ENCODE measurements at places on chromosomes 1 and 21.

GRCh38 chr21:39484711-39485276 is 33.0 kb downstream of the SH3BGR start:
- no peak for DNase-seq

GRCh38 chr1:193741228-193741627 is 554.8 kb upstream of the B3GALT2 start:
- no peak for DNase-seq

DNA sequence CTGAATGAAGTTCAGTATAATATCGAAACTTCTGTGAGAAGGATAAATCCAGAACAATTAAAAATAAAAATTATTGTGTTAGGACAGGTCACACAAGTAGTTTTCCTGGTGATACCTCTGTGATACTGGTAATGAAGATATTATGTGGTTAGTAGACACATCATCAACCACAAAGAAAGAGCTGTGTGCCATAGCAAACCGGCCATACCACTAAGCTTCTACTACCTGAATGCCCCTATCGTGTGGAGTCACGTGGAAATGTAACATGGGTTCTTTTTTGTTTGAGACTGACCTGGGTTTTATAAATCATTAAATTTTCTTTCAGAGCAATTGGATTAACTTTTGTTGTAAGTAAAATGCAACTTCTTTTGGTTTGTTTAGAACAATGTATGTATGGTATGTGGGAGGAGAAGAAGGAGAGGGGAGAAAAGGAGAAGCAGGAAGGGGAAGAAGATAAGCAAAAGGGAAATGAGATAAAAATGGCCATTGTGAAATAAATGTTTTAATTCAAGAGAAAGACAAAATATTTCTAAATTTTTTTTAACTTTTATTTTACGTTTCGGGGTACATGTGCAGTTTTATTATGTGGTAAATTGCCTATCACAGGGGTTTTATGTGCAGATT is 58.2 kb upstream of the LRRC8B start:
- DNase-seq = no peak

GRCh38 chr21:33345751-33346238 is 21.0 kb downstream of the IFNAR1 start:
- no peak for DNase-seq

DNA sequence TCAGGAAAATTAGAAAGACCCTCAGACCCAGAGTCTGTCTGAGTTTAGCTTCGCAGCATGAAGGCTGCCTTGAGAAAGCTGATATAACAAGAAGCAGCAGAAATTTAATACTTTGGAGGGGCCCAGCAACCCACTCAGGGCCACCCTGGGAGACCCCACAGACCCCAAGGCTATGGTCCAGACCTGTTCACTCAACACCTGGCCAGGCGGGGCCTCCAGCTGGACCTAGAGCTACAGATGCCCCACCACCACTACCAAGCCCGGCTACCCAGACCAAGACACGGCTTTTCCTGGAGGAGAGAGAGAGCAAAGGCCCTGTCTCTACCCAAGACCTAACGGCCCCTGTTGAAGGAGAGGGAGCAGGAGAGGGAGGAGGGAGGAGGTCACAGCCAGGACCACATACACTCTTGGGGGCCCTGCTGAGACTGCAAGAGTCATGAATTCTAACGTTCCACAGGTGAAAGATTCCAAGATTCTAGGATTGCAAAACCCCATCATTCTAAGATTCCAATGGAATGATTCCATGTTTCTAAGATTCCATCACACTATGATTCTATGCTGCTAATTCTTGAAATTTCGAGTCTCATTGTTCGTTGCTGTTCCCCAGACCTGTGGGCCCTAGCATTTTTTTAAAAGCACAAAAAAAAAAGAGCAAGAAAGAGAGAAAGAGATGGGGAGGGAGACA is 53.2 kb downstream of the LACTBL1 start:
- no peak for DNase-seq

GRCh38 chr1:232880354-232880753 is 70.1 kb upstream of the NTPCR start:
- DNase-seq = no peak

GRCh38 chr21:20215959-20216358 is 782.2 kb upstream of the NCAM2 start:
- DNase-seq = no peak

DNA sequence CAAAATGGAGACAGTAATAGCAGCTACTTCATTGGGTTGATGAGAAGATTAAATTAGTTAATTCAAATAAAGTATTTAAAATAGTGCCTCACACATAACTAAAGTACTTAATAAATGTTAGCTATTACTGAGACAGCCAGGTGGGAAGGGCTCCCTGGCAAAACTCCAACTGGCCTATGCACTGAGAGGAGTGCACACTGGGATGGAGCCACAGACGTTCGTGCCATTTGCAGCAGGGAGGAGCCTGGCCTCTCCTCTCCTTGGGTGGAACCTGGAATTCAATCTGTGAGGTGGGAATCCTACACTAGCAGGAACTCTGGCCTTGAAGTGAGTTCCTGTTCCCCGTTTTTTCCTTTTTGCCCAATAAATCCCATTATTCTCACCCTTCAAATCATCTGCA is 28.1 kb downstream of the SLC5A9 start:
- no peak for DNase-seq

GRCh38 chr1:231413749-231414082 is 8.4 kb downstream of the EGLN1 start:
- DNase-seq = no peak

DNA sequence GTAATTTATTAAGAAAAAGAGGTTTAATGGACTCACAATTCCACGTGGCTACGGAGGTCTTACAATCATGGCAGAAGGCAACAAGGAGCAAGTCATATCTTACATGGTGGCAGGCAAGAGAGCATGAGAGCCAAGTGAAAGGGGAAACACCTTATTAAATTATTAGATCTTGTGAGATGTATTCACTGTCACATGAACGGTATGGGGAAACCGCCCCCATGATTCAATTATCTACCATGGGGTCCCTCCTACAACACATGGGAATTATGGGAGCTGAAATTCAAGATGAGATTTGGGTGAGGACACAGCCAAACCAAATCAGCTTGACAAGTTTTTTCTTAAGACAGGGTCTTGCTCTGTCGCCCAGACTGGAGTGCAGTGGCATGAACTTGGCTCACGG is 14.3 kb downstream of the DAP3 start:
- DNase-seq = no peak

DNA sequence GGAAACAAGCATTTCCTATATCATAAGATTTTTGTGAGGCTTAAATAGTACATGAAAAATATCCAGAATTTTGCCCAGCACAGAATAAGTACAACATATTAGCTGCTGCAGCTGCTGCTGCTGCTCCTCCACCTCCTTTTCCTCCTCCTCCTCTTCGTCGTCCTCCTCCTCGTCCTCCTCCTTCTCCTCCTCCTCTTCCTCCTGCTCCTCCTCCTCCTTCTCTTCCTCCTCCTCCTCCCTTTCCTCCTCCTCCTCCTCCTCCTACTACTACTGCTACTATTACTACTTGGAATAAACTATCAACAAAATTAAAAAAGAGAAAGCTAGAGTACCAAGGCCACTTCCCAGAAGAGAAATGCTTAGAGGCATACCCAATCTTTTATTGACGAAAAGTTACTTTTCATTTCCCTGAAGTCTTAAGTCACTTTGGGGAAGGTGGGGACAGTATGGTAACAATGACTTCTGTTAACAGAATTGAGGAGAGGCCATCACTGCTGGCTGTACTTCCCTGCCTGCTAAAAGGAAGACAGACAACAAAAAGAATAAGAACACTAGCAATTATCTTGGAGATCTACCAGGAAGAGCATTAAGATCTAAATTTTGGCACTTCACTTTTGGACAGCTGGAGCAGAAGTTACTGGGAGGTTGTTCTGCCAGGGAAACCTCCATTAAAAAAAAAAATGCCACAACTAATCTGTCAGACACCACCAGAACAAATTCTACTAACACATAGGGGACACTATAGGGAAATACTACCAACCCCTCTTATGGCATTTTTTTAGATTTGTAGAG is 7.1 kb downstream of the DENND1B start:
- DNase-seq = no peak

DNA sequence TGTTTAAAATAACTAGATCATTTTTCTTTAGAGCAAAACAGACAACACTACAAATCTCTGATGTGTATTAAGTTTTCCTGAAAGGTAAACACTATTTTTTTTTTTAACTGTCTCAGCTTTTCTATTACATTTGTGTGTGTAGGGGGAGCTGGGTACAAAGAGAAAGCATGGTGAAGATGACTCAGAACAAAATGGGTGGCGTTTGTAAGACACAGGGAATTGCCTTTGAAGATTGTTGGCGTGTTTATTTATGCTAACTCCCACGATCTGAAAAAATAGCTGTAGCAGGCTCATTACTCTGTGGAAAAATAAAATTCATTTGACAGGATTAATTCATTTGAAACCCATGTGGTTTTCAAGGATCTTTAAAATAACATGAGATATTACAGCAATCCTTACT is 285.1 kb downstream of the RYR2 start:
- no peak for DNase-seq

DNA sequence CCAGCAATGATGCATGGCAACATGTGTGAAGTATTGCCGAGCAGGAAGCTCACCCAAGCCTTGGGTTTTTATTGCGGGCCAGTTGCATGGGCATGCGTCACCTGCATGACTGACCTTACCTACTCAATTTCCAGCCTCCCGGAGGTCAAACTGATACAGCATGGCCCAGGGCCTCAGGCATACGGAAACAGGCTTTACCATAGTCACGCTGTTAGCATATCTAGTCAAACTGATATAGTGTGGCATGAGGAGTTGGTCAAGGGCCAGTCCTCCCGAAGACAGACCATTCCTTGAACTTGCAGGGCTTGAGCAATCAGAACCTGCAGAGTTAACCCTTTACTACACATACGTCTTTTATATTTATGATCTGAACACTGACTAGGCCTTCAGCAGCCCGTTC is 6.4 kb upstream of the DUSP12 start:
- DNase-seq = no peak

- DNase-seq = no peak
These were observed 792.8 kb upstream of the B3GALT2 start for GRCh38 chr1:193979219-193979618.

GRCh38 chr21:41397471-41397891 is 28.6 kb upstream of the MX1 start:
- DNase-seq = no peak

DNA sequence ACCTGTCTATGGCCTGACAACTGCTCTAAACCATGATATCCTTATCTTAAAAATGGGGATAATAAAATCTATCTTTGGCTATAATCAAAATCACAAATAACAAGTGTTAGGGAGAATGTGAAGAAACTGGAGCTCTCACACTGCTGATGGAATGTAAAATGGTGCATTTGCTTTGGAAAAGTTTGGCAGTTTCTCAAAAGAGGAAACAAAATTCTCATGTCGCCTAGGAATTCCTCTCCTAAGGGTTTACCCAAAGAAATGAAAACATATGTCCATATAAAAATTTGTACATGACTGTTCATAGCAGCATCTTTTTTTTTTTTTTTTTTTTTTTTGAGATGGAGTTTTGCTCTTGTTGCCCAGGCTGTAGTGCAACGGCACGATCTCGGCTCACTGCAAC is 64.3 kb downstream of the ZNF281 start:
- no peak for DNase-seq

GRCh38 chr1:83818916-83819315 is 180.0 kb downstream of the TTLL7 start:
- no peak for DNase-seq

- no peak for DNase-seq
These were observed 299.2 kb upstream of the NR5A2 start for GRCh38 chr1:199728345-199728744.

- no peak for DNase-seq
These were observed 42.4 kb upstream of the LRRC8C start for GRCh38 chr1:89590341-89591080.

DNA sequence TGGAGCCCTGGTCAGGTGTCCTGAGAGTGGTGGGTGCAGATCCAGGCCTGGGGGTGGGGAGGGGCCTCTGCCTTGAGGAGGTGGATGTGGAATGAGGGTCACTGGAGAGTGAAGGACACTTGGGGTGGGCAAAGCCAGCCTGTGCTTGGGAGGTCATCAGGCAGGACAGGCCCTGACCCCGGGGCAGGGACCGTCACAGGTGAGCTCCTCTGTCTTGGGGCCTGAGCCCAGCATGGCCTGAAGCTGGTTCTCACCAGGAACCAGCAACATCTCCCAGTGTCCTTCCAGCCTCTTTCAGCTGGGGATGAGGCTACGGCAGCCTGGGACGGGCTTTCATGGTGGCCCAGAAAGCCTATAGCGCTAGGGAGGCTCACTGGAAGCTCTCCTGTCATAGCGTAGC is 831 bp upstream of the KRTAP10-2 start:
- no peak for DNase-seq

DNA sequence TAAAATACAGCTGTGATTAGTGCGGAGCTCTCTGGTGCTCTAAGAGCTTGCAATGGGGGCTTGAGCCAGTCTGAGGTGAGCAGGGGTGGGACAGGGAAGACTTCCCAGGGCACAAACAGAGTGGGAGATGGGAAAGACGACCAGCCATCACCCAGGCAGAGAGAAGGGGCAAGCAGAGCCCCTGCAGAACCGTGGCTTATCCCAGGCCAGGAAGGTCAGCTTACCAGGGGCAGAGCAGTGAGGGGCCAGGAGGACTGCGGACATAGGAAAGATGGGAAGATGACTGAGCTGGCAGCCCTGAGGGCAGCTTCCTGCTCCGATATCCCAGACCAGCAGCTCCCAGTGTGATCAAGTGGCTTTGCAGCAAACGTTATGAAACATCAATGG is 55.4 kb upstream of the IFFO2 start:
- no peak for DNase-seq

DNA sequence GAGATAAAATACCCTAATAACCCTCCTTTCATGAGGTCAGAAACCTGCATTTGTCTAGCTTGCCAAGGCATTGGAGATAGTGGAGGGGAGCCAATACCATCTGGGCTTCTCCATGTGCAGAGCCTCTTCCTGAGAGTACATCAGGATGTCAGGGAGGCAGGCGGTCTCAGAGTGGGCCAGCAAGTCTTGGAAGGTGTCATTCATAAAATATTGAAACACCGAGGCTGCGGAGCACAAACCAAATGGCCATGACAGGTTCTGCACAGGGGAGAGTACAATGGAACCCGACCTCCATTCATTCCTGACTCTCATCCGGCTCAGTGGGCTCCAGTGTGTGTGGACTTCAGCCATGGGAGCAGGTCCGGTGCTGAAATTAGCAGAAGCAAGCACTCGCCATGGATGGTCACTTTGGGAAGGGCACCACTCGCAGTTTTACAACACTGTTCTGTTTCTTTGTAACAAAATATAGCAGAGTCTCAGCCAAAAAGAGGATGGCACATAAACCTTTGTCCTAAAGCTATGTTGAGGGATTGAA is 446.6 kb downstream of the SIPA1L2 start:
- DNase-seq = no peak

DNA sequence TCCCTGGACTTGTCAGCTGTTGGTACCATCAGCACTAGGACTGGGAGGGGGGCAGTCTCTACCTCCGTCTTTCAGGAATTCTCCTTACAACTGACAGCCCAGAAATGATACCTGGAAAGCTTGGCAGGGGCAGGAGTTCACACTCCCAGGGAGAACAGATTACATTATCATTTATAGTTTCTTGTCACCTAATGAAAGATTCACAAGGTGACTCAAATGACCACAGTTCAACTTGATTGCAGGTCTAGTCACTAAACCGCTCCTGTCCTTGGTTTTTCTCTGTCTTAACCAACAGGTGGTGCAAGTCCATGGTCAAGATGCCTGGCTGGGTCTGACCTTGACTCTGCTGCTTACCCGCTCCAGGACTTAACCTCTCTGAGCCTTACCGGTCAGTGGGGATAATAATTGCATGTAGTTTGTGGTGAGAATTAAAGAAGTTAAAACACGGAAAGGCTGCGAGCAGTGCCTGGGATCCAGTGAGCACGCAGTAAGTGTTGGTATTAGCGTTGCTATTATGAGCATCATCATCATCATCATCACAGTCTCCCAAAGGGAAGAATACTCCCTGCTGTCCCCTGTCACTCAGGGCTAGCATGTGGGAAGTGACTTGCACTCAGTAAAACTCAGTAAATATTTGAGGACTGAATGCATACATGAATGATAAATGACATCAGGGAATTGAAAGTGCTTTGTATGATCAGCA is 125.3 kb upstream of the CD34 start:
- DNase-seq = no peak
